ENCODE measurements at places on chromosomes 1 and 21.

DNA sequence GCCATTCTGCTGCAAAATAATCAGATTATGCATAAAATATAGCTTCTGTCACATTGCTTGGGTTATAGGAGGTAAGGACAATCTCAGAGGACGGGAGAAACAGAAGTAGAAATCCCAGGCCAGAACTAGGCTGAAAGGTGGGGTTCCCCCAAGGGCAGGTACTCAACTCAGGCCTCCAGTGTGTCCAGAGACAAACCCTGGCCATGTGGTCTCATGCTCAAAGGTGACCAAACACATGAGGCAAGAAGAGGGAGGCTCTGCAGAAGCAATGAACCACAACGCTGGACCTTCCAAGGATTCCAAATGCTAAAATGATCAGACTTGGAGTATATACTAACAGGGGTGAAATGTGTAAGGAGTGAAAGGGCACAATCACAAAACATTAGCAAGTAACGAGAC, 103.8 kb downstream of the DMRTB1 start:
- no peak for DNase-seq

- no peak for DNase-seq
Observed at GRCh38 chr21:41601573-41602368, 93.8 kb upstream of the TMPRSS2 start.

DNA sequence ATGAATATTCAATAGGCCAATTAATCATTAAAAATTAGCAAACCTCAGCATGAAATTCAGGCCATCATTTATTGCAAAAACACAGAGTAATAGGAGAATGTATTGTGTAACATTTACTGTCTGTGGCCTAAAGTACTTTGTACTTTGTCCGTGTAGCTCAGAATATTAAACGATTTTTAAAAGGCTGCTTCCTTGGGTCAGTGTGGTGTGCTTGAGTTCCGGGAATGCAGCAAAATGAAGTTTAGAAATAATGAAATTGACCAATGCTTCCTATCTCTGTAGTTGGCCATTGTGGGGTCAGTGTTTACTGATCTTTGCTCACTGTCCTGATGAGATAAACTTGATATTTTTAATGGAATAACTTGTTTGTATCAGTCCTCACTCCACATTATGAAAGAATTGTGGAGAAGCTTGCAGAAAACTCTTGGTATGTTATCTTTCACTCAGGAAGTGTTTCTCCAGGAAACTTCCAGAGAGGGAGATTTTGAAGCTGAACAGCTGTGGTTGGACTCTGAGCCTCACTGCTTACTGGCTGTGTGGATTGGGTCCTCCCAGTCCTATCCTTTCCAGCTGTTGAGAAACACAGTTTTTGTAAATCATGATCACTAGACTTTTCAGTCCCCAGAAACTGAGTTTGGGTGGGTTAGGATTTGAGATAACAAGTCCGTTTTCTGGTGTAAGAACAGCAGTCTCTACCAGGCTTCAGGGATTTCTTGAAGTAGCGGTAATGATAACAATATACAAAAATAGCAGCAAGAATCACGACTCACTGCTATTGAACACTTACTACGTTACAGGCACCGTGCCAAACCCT, 19.2 kb upstream of the MTARC1 start:
- no peak for DNase-seq

DNA sequence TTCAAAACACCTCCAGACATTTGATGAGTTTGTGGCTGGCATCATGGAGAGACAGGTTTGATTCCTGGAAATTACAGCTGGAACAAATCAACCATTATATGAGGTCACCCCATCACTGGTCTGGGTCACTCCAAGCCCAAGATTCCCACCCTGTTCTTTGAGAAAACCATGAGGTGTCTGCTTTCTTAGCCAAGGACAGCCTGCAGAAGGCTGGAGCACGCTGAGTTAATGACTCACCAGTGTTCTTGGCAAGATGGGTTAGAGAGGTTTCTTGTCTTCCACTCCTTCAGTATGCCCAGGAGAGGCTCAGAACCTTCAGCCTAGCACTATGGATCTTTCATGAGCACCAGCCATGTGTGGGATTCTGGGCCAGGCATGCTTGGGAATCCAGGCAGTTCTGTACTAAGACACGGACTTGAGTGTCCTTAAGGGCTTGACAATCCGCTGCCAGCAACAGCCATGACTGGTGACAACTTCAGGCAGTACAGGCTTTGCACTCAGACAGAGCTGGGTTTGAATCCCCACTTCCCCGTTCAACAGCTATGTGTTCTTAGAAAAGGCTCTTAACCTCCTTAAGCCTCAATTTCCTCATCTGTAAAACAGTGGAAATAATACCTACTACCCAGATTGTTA, 43.9 kb downstream of the GRHL3 start:
- no peak for DNase-seq

DNA sequence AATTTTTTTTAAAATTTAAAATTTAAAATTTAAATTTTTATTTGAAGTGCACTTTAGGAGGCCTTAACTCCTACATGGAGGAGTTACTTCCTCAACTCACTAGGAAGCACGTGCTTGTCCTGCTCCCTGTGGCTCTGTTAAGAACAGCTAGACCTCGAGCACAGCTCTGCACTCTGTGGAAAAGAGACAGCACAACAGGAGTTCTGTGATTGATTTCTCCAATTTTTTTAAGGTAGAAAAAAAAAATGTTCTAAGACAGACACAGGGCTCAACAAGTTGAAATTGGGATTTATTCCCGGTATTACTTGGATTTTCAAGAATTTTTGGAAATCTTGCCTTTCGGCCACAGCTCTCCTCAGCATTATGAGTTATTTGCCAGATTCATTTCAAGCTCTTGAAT, 356.6 kb upstream of the LYPLAL1 start:
- no peak for DNase-seq
